DMS153 (cell line): ENCODE measurements at places on chromosomes 3 and 15.

GRCh38 chr3:187856555-187856954 is 111.3 kb upstream of the BCL6 start:
- DNase-seq, result no peak

GRCh38 chr15:52960283-52960682 is 170.1 kb upstream of the ONECUT1 start:
- no peak for DNase-seq

DNA sequence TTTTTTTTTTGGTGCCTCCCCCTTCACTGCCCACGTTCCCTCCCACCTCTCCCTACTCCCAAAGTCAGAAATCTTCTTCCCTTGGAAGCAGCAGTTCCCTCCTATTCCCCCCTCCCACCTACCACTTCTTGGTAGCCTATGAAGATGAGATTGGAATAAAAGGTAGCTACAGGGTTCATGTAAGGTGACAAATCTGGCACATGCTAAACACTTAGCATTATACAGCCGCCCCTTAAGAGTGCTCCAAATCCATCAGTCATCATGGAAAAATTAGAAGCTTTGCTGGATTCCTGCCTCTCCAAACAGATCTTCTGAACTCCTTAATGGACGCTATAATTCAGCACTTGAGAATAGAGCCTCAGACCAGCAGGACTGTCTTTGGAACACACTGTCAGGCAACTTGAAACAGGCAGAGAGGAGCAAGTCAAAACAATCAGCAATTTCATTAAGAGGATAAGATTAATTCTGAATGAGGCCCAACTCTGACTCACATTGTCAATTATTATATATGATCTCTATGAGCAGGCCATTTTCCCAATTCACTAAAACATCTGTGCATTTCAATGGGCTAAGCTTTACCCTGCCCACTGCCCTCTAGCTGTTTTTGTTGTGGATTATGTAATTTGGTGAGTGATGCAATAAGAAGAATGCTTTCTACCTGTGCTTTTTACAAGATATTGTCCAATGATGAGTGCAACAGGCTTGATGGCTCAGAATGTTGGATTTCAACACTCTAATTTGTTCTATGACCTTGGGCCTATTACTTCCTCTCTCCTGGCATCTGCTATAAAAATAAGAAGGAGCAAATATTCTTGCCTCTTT is 34.6 kb upstream of the SPRED1 start:
- no peak for DNase-seq

- no peak for DNase-seq
Observed at GRCh38 chr15:70098461-70099166, 897 bp upstream of the TLE3 start.

GRCh38 chr3:14216257-14217048 is 37.8 kb downstream of the LSM3 start:
- DNase-seq, result no peak

GRCh38 chr3:112128843-112129727 is 4.0 kb downstream of the GCSAM start:
- no peak for DNase-seq

DNA sequence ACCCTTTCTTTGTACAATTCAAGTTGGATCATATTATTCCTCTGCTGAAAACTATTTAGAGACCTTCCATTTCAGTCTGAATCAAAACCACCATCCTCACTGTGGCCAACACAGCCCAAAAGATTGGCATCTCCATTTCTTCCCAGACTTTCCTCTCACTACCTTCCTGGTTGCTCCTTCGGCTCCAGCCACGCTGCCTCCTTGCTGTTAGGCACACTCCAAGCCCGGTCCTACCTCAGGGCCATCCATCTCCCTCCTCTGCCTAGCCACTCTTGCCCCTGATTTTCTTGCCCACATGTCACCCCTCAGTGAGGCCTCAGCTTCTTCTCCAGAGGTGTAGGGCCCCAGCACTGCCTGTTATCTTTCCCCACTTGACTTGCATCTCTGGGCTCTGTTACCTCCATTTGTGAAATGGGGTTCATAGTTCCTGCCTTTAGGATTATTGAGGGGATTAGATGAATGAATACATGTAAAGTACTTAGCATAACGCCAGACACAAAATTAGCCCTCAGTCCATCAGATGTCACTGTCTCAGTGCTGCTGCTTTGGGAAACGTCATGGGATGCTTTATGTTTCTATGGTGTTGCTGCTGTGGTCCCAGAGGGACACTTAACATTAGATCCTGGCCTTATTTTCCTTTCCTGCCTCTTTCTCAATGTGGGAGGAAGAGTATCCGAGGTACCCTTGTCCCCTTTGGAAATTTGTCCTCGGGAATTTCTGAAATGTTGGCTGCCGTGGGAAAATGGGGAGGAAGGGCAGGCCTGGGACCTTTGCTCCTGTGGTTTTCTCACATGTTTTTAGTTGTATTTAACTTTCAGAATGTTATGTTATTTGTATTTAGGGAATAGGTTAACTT is 31.3 kb downstream of the SNRK start:
- DNase-seq, result no peak

- no peak for DNase-seq
Observed at GRCh38 chr15:39783244-39783820, 691 bp upstream of the FSIP1 start.

DNA sequence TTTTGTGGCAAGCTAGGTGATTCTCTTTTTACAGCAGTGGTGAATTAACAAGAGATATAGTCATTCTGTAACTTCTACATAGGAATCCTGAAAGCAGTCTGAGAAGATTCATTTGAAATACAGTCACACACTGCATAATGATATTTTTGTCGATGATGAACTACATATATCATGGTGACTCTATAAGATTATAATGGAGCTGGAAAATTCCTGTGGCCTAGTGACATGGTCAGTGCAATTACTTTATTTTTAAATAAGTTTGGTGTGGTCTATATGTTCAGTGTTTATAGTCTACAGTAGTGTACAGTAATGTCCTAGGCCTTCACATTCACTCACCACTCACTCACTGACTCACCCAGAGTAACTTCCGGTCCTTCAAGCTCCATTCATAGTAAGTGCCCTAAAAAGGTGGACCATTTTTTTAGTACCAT is 511.4 kb upstream of the MCTP2 start:
- no peak for DNase-seq

GRCh38 chr3:19232566-19232965 is 84.3 kb downstream of the KCNH8 start:
- DNase-seq, result no peak

DNA sequence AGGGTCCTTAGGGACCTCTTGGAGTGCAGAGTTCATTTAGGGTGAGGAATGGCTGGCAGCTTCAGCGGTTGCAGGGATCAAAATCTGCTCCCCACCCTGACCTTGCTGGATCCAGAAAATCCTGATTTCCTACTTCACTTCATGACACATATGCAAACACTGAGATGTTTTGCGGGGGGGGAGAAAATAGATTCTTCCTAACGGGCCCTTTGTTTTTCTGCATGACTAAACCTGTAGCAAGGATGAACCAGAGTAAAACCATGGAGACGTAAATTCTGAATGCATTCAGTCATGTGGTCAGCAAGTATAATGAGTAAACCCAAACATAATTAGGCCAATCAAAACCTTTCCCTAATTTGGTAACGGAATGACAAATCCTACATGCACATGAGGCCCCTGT is 20.0 kb upstream of the RBP1 start:
- DNase-seq, result no peak

DNA sequence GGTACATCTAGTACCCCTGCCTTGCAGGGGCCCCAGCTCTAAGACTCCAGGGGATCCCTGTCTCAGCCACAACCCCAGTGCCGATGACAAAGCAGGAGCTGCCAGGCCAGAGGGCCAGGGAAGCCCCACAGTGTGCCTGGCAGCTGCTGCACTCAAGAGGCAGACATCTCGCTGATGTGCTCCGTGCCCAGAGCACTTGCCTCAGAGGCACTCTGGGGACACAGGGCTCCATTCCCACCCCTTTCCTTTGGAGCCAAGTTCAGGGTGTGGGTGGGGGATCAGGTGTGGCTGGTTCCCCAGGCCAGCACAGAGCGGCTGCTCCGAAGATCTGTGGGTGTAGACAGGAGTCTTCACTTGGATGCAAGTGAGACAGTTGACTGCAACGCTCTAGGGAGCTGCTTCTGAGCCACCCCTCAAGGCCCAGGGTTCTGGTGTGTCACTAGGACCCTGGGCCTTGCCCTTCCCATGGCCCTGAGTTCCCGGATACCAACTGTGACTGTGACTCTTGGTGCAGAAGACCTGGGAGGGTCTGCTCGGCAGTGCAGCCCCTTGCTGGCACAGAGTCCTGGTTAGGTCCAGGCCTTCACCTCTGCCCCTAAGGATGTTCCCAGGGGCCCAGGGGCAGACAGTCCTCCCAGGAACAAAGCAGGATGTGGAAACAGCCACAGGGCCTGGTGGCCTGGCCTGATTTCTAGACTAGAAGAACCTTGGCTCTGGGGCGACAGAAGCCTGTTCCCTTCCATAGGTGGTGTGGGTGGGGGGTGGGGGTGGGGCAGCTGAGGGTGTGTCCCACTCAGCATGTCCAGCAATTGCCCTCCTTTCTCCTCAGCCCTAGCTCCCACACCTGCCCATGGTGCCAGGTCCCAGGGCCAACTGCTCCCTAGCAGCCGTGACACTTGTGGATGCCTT is 2.5 kb downstream of the NT5DC2 start:
- DNase-seq, result no peak

DNA sequence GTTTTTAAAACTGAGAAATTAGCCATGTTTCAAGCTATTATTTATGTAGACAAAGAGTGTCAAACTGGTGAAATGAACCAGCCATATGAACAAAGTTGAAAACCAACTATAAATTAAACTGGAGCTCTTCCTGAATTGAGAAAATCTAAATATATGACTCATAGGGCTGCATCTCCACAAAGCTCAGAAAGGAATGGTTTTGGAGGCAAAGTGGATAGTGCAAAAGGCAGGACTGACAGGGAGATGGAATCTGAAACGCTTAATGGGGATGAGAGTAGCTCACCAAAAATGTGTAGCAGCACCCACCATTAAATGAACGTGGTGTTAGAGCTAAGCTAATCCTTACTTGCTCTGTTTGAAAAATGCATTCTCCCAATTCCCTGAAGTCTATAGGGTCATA is 1066.0 kb downstream of the AGBL1 start:
- no peak for DNase-seq

GRCh38 chr3:5011555-5012256 is 32.5 kb downstream of the BHLHE40 start:
- DNase-seq, result no peak

DNA sequence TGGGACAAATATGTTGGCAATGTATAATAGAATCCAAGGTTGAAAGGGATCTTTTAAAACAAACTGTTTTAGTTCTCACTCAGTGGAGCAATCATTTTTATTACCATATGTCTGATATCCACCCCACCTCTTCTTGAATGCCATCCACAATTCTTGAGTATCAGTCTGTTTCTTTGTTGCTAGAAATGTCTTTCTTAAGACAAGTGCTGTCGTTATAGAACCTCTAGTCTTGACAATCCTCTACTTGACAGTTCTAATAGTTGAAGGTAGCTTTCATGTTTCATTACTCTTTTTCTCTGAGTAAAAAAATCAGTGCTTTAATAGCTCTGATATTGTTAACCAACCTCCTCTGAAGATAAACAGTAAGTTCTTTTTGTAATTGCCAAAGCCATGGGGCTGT is 737.9 kb downstream of the MECOM start:
- no peak for DNase-seq

DNA sequence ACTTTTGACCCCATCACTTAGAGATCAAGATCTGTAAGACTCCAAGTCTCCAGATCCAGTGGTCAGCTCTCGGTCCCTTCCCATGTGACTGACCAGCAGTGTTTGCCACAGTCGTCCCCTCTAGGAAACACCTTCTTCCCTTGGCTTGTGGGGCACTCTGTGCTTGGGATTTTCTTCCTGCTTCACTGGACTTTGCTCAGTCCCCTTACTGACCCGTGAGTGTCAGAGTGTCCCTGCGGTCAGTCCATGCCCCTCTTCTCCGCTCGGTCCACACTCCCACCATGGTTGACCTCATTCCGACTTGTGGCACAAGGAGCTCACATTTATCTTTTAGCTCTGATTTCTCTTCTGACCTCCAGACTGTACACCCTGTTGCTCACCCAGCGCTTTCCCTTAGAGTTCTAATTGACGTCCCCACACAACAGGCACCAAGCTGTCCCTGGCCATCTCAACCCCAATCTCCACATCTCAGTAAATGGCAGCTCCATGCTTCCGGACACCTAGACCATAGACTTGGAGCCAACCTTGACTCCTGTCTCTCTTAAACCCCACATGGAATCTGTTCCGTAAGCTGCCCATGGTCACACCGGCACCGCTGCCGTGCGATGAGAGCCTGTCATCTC is 67.9 kb downstream of the APBA2 start:
- DNase-seq, result no peak

GRCh38 chr3:54932606-54933005 is 4.7 kb upstream of the LRTM1 start:
- no peak for DNase-seq

- DNase-seq, result no peak
Observed at GRCh38 chr3:101807888-101808287, 28.9 kb downstream of the NXPE3 start.

- DNase-seq, result no peak
Observed at GRCh38 chr3:31552103-31552502, 19.4 kb downstream of the STT3B start.

GRCh38 chr3:80655216-80655615 is 887.4 kb upstream of the ROBO1 start:
- DNase-seq, result no peak

DNA sequence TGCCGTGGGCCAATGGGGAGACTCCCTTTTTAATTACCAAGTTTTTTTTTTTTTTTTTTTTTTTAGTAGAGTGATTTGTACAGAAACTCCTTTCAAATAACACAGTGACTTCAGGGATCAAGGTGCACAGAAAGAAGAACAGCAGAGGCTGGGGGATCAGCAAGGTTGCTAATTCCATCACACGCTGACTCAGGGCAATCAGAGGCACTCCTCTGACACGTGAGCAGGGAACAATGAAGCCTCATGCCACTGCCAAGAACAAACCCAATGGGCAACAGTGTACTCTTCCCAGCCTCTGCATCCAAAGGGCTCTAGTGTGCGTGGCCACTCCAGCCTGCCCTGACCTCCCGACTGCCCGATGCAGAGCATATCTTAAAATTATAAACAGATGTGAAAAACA is 186.7 kb upstream of the WNT5A start:
- DNase-seq, result no peak

DNA sequence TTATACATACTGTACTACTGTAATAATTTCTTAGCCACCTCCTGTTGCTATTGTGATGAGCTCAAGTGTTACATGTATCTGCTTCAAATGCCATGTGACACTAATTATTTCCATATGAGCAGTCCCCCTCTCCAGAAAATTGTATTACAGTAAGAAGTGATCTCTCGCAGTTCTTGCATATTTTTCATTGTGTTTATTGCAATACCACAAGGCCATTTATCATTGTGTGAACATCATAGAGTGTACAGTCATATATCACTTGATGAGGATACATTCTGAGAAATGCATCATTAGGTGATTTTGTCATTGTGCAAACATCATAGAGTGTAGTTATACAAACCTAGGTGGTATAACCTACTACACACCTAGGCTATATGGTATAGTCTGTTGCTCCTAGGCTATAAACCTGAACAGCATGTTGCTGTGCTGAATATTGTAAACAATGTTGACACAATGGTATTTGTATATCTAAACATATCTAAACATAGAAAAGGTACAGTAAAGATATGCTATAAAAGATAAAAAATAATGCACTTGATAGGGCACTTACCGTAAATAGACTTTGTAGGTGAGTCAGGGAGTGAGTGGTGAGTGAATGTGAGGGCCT is 189.6 kb upstream of the MLF1 start:
- no peak for DNase-seq
